Activated naive CD8-positive, alpha-beta T cell treated with anti-CD3 and anti-CD28 coated beads, Interleukin-2, amount 50 U/mL, for 16 hours (primary cell): ENCODE measurements at places on chromosomes 1 and 21.

DNA sequence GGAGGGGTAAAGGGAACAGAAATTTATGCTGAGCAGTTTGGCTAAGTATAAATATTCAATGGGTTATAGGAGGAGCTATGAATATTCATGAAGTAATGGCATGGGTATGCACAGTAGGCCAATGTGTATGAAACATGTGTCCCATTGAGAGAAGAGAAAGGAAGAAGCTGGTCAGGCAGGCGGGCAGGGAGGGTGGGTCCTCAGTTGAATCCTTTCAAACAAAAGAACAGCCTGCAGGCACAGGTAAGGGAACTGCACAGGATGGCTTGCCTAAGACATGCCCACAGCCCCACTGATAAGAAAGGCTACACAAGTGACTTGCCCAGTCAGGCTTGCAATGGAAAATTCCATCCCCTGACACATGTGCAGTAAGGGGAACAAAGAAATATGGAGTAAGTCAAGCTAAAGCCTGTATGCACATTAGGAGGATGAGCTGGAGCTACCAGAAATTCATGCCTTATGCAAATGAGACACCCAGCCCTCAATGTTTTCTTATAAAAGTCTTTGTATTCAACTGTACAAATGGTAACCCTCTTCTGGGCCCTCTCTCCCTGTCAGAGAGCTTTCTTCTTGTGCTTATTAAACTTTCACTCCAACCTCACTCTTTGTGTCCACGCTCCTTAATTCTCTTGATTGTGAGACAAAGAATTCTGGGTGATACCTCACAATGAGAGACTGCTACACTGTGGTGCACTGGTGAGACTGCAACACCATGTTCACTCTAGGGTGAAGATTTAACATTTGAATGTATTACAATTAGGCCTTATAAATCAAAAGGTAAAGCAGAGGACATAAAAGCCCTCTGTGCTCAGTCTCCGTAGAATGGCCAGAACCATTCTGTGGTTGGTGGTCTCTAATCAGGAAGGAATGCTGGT is 96.5 kb downstream of the ATP1B1 start:
- no peak for DNase-seq

- no peak for DNase-seq
Observed at GRCh38 chr1:88973520-88974137, 18.8 kb downstream of the KYAT3 start.

DNA sequence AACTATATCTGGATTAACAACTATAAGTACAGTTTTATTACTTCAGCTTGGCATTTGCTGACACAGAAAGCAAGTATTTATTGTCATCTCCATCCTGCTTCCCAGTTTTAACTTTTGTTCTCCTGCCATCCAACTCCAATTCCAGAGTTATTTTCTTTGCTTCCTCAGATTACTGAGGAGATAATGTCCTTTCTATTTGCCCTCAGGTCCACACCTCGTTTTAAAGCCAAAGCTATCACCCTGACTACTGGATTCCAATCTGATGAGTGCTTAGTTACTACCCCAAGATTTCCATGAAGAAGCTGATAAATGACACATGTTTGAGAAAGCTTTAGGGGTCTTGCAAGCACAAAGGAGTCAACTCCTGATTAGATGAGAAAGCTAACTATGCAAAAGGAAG is 25.2 kb downstream of the ACKR1 start:
- no peak for DNase-seq

- DNase-seq, result no peak
Observed at GRCh38 chr1:114740331-114740730, 17.5 kb downstream of the CSDE1 start.

DNA sequence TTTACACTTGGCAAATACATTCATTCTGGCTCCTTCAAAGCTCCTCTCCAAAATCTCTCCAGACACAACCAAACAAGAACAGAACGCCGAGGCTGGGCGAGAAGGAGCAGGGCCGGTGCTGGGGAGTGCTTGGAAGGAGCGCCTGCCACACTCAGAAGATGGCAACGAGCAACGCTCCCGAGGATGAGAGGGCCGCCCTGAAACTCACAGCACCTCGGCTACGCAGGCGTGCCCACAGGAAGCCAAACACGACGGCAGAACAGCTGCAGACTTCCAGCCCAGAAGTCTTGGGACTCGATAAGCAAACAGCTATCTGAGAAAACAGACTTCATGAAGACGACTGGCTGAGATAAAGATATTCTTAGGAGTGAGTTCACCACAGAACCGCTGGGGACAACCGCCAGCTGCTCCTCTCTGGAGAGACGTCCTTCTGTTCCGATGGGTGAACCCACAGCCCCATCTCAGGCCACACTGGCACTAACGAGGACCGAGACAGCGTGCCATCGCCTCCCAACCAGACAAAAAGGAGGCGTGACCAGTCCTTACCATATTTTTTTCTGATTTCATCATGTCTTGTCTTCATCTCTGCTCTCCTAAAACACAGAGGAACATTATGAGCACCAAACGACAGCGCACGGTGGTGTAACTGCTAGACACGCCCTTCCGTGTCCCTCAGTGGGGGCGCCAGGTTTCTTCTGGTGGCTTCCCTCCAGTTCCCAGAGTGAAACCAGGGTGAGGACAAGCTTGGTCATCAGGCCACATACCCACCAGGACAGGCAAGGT is 18.6 kb downstream of the PTTG1IP start:
- DNase-seq, result no peak

DNA sequence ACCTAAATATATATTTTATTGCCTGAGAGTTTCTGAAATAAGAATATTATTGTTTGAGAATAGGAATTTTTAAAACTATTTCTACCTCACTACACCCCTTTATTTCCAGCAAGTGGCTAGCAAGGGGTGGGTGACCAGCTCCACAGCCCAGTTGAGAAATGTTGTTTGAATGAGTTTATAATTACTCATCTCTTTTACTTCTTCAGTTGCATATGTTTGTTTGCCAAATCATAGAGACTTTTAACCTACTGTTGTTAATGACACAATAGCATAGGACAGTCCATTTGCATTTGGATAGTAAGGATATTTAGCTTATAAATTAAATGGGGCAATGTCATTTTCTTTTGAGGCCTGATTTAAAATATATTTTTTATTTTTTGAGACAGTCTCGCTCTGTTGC is 127.8 kb downstream of the NRDC start:
- no peak for DNase-seq
